ENCODE measurements at places on chromosomes 4 and X. TPM values are rescaled to one million over a fixed set of nuclear protein-coding genes. Genes with fewer than 3 reads are reported as not detected.
A peak's percentile ranks its signal among the peaks of the same experiment; 100 is the strongest.

GRCh38 chr4:79650794-79651431 lies 242.9 kb upstream of the GK2 start:
- no peak for DNase-seq

NR3C2 gene
- total RNA-seq, result 0.05 TPM

DNA sequence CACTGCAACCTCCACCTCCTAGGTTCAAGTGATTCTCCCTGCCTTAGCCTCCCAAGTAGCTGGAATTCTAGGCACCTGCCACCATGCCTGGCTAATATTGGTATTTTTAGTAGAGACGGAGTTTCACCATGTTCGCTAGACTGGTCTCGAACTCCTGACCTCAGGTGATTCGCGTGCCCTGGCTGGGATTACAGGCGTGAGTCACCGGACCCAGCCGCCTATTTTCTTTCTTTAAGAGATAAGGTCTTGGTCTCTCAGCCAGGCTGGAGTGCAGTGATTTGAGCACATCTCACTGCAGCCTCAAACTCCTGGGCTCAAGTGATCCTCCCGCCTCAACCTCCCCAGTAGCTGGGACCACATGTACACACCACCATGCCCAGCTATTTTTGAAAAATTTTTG lies 166.5 kb downstream of the DHRSX start:
- DNase-seq, result no peak

GRCh38 chr4:174307694-174308093 lies 24.0 kb downstream of the CEP44 start:
- DNase-seq, result no peak

DNA sequence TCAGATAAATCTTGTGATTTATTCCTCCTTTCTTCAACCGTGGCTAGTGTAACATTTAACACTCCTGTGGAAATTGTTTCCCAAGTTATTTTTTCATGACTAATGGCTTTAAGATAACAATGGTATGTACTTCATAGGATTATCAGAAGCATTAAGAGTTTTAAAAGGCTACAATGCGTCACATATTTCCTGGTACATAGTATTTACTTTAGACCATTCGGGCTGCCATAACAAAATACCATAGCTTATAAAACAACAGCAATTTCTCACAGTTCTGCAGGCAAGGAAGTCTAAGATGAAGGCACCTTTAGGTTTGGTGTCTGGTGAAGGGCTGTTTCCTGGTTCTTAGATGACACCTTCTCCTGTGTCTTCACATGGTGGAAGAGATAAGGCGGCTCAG lies 158.6 kb downstream of the PAPSS1 start:
- no peak for DNase-seq

DNA sequence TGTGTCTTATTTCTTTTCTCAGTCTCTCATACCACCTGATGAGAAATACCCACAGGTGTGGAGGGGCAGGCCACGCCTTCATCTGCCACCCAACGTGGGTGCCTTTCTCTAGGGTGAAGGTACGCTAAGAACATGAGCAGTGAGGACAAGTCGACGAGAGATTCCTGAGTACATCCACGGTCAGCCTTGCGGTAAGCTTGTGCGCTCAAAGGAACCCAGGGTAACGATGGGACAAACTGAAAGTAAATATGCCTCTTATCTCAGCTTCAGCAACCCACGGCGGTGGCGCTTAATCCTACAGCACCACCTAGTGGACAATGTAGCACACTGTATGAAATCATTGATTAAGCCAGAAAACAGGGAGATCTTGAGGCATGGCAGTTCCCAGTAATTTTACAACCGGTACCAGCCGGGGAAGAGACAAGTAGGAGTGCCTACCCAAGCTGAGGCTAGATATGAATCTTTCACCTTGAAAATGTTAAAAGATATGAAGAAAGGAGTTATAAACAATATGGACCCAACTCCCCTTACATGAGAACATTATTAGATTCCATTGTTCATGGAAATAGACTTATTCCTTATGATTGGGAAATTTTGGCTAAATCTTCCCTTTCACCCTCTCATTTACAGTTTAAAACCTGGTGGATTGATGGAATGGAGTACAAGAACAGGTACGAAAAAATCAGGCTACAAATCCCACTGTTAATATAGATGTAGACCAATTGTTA lies 63.0 kb downstream of the ZNF732 start:
- peak; percentile 34 for DNase-seq

RS1 gene
- not detected for total RNA-seq

C1QTNF7 gene
- total RNA-seq, result not detected
